ENCODE measurements at places on chromosomes 16 and 17.

- peaks cover 52% of the 10 kb centered on the region for H3K36me3 ChIP-seq
- no peak for DNase-seq
- H3K27me3 ChIP-seq = no peaks in the 10 kb centered on the region
- no peak overlapping the region for H3K27ac ChIP-seq
- peaks cover 6% of the 10 kb centered on the region for H3K4me1 ChIP-seq
Measured at GRCh38 chr16:48295488-48296281, 48.3 kb upstream of the ABCC11 start.

GRCh38 chr16:75514296-75514695 is 19.1 kb upstream of the CHST6 start:
- no peak for DNase-seq
- H3K36me3 ChIP-seq = no peaks in the 10 kb centered on the region
- H3K27ac ChIP-seq = no peak overlapping the region
- H3K4me1 ChIP-seq = peaks cover 8% of the 10 kb centered on the region
- H3K27me3 ChIP-seq = peaks cover 3% of the 10 kb centered on the region
- no peak overlapping the region for H3K4me3 ChIP-seq

- no peaks in the 10 kb centered on the region for H3K27me3 ChIP-seq
- peaks cover 46% of the 10 kb centered on the region for H3K4me1 ChIP-seq
- peaks cover 25% of the 10 kb centered on the region for H3K36me3 ChIP-seq
- DNase-seq = no peak
Measured at GRCh38 chr16:22358000-22358399, 16.4 kb downstream of the CDR2 start.

DNA sequence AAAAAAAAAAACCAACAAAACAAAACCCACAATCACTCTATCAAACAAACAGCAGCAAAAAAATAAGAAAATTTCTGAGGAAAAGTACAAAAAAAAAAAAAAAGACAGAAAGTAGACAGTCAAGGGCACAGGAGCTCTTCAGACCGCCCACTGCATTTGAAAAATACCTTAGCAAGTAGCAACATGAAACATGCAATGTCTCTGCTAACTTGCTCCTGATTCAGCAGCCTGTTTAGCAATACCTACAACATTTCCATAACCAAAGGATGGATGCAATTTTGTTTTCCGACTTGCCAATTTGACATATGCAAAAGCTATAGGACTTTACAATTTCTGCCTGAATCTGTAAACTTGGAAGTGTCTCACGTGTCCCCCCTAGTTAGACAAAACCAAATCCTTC is 57.4 kb downstream of the SYNRG start:
- no peak overlapping the region for H3K4me3 ChIP-seq
- no peak overlapping the region for H3K27ac ChIP-seq
- no peaks in the 10 kb centered on the region for H3K27me3 ChIP-seq

GRCh38 chr16:30437511-30438046 is 7.7 kb upstream of the DCTPP1 start:
- no peaks in the 10 kb centered on the region for H3K27me3 ChIP-seq
- DNase-seq = no peak
- no peak overlapping the region for H3K27ac ChIP-seq
- peaks cover 15% of the 10 kb centered on the region for H3K4me1 ChIP-seq
- H3K4me3 ChIP-seq = no peak overlapping the region

GRCh38 chr17:29138971-29139691 is 41.1 kb downstream of the MYO18A start:
- H3K27me3 ChIP-seq = no peaks in the 10 kb centered on the region
- peak; percentile 67 for DNase-seq
- H3K4me1 ChIP-seq = peaks cover 49% of the 10 kb centered on the region
- peak overlapping the region; percentile 99 for H3K4me3 ChIP-seq

DNA sequence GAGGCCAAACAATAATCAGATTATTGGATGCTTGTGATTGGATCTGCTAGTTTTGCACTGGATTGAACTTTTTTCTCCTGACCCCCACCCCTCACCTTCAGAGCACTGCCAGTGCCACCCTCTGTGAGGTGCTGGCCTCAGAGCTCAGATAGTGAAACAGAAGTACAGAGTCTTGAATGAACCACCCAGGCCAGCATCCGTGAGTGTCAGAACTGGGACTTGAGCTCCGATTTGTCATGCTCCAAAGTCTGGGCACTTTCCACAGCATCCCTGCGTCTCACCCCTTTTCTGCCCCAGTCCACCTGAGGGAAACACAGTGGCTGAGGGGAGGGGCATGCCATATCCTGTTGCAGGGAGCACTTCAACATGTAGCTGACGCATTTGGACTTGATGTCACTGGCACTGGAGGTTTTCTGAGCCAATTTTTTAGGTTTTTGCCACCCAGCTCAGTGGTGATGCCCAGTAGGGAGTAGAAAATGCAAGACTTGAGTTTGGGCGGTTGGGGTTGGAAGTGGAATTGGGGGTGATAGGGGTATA is 47.3 kb downstream of the SMPD3 start:
- peaks cover 6% of the 10 kb centered on the region for H3K27me3 ChIP-seq
- no peak overlapping the region for H3K4me3 ChIP-seq
- DNase-seq = no peak
- H3K36me3 ChIP-seq = no peaks in the 10 kb centered on the region

DNA sequence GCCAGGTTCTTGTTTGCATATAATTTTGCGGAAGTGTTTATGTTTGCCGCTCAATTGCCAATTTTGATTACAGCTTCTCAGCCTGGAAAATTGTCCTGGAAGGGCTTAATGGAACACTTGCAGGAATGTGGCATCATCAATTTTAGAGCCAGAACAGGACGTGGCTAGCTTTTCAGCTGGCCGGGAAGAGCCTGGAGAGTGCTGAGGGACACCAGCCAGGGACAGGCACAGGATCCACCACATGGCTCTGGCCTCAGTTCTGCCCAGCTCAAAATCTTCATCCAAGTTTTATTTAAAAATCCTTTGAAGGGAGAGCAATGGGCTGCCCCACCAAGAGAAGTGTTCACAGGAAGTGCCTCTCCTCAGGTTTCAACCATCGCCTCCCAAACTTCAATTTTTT is 287.2 kb upstream of the HSBP1 start:
- H3K4me3 ChIP-seq = no peak overlapping the region
- no peak for DNase-seq
- no peak overlapping the region for H3K27ac ChIP-seq
- no peaks in the 10 kb centered on the region for H3K4me1 ChIP-seq
- no peaks in the 10 kb centered on the region for H3K27me3 ChIP-seq

DNA sequence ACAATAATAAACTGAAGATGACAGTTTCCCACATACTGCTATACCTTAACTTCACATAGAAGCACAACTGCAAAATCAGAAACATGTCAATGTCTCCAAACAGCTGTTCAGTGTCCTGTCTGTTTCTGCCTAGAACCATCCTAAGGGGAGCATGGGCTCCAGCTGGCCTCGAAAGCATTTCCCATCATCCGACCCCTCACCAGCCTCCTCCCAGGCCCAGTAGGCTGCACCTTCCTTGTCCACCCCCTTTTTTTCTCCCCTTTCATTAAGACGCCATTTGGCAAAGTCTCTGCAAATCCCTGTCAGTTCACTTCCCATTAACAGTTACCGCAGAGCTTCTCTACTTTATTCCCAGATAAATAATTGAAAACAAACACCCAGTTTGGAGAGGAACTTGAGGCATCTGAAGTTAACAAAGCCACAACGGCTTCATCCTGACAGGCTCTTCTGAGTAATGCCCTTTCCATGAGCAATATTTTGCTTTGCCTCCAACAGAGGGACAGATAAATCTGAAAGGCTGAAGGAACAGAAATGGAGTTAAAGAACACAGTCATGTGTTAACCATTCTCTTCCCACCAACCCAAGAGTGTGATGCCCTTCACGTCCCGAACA is 65.3 kb downstream of the SLC39A11 start:
- H3K27me3 ChIP-seq = no peaks in the 10 kb centered on the region
- H3K4me1 ChIP-seq = no peaks in the 10 kb centered on the region
- H3K4me3 ChIP-seq = no peak overlapping the region
- H3K36me3 ChIP-seq = peaks cover 17% of the 10 kb centered on the region

DNA sequence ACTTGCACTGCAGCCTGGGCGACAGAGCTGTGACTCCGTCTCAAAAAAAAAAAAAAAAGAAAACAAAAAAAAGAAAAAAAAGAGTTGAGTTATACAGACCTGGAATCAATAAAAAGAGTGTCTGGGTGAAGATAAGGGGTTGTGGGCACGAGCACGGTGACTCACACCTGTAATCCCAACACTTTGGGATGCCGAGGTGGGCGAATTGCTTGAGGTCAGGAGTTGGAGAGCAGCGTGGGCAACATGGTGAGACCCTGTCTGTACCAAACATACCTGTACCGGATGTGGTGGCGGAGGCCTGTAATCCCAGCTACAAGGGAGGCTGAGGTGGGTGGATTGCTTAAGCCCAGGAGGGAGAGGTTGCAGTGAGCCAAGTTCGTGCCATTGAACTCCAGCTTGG is 1.3 kb upstream of the TRAP1 start:
- peaks cover 9% of the 10 kb centered on the region for H3K36me3 ChIP-seq
- H3K27ac ChIP-seq = peak overlapping the region; percentile 60
- H3K27me3 ChIP-seq = no peaks in the 10 kb centered on the region

- no peaks in the 10 kb centered on the region for H3K27me3 ChIP-seq
- H3K4me1 ChIP-seq = no peaks in the 10 kb centered on the region
- H3K4me3 ChIP-seq = no peak overlapping the region
Measured at GRCh38 chr16:77612596-77612995, 109.7 kb upstream of the NUDT7 start.

- H3K36me3 ChIP-seq = peaks cover 43% of the 10 kb centered on the region
- no peak for DNase-seq
Measured at GRCh38 chr17:21019976-21020586, 22.7 kb downstream of the USP22 start.

Measured in activated naive CD8-positive, alpha-beta T cell treated with anti-CD3 and anti-CD28 coated beads, Interleukin-2, amount 10 ng/mL, durations not matched to agents 7 days and 5 days (primary cell).